ENCODE measurements at places on chromosomes 12 and 14.

DNA sequence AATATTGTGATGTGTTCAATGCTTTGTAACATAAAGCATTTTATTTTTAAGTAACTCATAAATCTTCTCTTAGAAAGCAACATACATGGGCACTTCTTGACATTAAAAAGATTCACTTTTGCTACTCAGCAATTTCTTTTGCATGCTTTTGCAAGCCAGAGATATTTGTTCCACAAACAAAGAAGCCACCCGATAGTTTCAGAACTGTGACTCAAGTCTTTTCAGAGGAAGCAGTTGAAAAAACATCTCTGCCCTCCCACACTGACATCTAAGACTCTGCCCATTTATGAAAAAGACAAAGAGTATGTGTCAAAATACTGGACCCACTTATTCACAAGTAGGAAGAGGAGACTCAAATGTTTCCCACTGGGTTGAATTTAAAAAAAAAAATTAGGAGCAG lies 7.5 kb downstream of the APPL2 start:
- peak; percentile 60 for DNase-seq

DNA sequence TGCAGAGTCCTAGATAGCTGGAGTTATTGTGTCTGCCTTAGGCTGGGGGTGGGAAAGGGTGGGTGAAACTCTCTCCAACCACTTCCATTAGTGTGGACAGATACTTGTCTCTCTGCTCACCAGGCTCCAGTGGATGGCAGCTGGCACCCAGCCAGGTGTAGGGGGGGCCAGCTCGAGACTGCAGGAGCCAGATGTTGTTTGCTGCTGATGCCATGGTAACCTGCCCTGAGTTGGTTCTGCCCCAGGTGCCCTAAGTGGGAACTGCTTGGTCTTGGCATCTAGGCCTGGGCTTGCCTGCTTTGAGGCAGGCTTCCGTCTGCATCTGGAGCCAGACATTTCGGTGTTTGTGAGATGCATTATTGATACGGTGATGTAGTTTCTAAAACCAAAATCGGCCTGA lies 82.2 kb downstream of the ADCK1 start:
- no peak for DNase-seq

DNA sequence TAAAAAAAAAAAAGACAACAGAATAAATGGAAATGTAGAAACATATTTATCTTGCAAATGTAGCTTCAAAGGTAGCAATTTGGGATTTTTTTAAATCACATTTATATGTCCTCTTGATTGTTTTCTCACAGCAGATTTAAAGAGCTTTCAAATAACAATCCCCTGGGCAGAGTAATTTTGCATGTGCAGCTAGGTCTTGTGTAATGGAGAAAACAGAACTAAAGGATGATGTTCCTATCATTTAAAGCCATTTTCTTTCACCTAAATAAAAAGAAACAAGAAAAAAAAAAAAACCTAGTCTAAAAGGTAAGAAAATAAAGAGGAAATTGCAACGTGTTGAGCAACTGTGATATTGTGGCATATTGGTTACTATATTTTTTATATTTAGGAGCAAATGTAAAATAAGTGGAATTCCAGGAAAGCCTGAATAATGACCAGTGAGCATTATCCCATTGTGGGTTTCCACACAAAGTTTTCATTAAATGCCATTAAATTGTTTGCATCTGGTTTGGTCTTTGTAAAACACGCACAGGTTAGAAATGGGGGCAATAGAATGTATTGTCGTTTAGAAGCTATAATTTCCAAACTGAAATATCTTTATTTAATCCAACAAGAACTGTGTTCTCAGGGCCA lies 215.6 kb downstream of the SLC6A15 start:
- DNase-seq = peak; percentile 33

GRCh38 chr14:46034305-46034704 lies 617.3 kb downstream of the RPL10L start:
- DNase-seq = no peak

DNA sequence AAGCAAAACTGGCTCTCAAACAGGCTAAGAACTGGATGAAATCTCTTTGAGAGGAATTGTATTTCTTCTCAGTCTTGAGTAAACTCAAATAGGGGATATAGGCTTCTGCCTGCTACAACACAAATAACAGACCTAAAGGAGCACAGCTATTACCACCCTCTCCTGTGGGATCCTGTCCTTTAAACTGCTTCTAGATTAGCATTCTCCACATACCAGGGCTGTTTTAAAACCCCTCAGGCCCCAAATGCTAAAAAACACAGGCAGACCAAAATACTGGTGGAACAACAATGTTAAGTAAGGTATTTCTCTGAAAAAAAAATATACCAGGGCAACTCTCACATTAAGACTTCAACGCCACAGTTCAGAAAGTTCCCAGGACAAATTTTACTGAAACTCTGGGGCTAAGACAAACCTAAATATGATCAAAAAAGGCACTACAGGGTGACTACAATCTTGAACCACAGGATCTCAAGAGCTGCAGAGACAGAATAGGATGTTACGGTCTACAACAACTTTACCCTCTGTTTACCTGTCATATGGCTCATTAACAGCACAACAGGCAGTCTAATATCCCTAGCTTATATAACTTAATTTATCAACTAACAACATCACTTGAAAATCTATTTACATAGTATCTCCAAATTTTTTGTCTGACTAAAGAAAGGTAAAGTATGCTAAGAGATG lies 7.2 kb downstream of the CPNE8 start:
- DNase-seq = no peak

- no peak for DNase-seq
Measured at GRCh38 chr12:85188619-85189018, 91.4 kb upstream of the ALX1 start.

GRCh38 chr12:30201301-30202160 lies 417.8 kb upstream of the TMTC1 start:
- DNase-seq = no peak

- DNase-seq = no peak
Measured at GRCh38 chr12:45695035-45695434, 34.5 kb upstream of the ARID2 start.

GRCh38 chr14:51582437-51582836 lies 69.3 kb upstream of the FRMD6 start:
- DNase-seq = no peak

GRCh38 chr14:38409071-38409705 lies 153.3 kb upstream of the CLEC14A start:
- DNase-seq = peak; percentile 11

DNA sequence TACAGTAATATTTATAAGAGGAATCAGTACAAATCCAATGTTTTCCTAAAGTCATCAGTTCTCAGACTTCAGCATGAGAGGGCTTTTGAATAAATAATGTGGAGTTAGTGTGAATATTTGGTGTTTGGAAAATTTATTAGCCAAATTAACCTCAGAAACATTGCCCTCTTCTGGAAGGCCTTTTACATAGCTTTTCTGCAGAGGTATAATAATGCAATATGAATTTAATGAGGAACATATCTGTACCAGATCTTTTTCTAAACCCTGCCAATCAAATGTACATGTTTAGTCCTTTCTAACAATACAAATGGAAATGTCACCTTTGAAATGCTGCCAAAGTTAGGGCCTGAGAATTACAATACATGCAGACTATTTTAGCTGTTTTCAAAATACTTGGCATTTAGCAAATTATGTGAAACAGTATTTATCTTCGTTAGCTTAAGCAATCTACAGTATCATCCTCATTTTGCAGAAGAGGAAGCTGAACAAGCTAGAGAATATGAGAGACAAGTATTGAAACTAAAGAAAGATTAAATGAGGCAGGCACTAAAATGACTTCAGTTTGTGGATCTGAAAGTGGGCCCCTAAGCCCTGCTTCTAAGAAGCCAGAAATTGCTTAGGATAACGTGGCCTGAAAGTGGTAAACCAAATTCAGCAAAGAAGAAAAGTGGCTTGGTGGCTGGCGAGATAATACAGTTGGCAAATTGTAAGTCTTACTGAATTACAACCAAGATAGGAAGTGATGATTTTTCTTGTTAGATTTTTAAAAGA lies 60.4 kb upstream of the MANSC4 start:
- peak; percentile 30 for DNase-seq

GRCh38 chr14:104085889-104086201 lies 345 bp downstream of the ASPG start:
- DNase-seq = no peak

DNA sequence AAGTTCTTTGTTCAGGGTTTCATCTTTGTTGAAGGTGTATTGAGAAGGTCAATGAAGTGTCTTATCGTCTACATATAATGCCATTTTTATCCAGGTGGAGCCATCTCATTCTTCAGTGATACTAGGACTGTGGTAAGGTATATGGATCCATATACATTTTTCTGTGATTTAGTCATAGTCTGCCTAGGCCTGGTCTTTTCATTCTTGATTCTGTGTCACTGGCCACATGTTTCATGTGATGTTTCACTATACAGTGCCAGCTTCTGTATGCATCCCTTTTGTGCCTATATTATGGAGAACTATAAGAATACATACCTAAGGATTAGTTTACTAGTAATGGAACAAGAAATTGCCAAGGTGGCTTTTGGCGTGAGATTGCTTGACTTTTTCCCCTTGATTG lies 40.5 kb downstream of the VEZT start:
- DNase-seq = no peak

GRCh38 chr14:105931808-105932483 lies 405.6 kb downstream of the TMEM121 start:
- no peak for DNase-seq

GRCh38 chr12:21471294-21471693 lies 30.1 kb downstream of the RECQL start:
- DNase-seq = no peak

- DNase-seq = peak; percentile 36
Measured at GRCh38 chr12:90945070-90945649, 9.8 kb downstream of the CCER1 start.

- no peak for DNase-seq
Measured at GRCh38 chr14:23883684-23884540, 69.7 kb upstream of the DHRS4 start.

- DNase-seq = no peak
Measured at GRCh38 chr14:89411976-89412375, 5.1 kb downstream of the FOXN3 start.

- DNase-seq = no peak
Measured at GRCh38 chr14:91890291-91890749, 23.0 kb upstream of the TC2N start.

DNA sequence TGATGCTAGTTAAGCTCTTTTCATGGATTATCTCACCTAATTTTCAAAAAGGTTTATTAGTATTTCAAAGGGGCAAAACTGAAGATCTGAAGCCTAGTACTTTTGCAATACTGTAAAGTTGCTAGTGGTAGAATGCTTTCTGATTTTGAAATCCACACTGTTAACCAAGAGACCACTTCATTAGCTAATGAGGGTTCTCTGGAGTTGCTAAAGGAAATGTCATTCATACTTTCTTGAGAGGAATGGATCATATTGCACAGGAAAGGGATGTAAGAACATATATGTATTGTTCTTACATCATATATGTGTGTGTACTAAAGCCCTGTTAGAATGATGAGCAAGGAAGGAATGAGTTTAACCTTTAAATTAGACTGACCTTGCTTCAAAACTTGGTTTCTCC lies 39.0 kb upstream of the LDHB start:
- DNase-seq = no peak

DNA sequence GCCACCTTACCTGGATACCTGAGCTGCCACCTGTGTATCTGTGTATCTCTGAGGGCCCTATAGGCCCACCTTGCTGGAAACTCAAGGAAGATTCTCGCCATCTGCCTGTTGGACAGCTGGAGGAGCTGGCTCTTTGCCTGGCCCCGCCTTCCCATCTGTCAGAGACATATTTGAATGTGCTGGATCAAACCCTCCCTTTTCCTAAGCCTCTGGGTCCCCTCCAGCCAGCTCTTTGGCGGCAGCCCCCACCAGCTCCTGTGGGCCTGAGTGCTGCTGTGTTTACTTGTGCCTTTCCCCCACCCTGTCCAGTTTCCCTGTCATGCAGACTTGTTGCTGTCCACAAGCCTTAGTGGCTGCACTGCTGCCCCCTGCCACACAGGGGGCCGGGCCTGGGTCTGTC lies 55.9 kb upstream of the SRSF5 start:
- DNase-seq = no peak

GRCh38 chr14:62854951-62855350 lies 190.3 kb downstream of the KCNH5 start:
- DNase-seq = no peak

- DNase-seq = no peak
Measured at GRCh38 chr12:76421046-76421445, 72.8 kb upstream of the BBS10 start.

GRCh38 chr14:95509495-95509894 lies 7.0 kb downstream of the SYNE3 start:
- no peak for DNase-seq

- no peak for DNase-seq
Measured at GRCh38 chr12:100753837-100754236, 40.7 kb upstream of the ANO4 start.

GRCh38 chr12:51984657-51985056 lies 22.1 kb upstream of the TAMALIN start:
- DNase-seq = no peak

DNA sequence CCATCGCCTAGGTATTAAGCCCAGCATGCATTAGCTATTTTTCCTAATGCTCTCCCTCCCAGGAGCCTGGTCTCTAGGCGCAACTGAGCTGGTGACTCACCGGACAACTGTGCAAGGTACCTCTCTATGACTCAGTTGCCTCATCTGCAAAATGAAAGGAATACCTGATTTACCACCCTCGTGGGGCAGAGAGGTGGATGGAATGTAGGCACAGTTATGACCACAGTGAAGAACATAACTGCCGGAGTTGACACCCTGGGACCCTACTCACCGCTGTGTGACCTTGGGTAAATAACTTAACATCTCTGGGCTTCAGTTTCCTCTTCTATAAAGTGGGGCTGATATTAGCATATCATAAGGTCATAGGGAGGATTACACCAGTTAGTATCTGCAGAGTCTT lies 22.6 kb downstream of the BCL11B start:
- no peak for DNase-seq

GRCh38 chr12:115597157-115597712 lies 680.3 kb downstream of the MED13L start:
- DNase-seq = peak; percentile 50

DNA sequence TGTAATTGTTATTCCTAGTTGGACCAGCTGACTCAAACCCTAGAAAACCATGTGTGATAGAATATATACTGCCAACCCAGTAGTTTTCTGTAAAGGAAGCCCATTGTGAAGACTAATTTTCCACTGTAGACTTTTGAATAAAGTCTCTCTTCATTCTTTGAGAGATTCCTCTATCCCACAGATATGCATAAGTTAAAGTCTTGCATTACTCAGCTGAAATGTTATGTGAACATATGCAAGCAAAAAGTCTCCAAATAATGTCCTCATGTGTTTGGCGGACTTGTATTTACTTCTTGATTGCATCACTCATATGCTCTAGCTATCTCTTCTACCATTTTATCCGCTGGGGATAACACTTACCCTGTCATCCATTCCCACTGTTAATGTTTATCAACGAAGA lies 35.1 kb upstream of the OTOGL start:
- no peak for DNase-seq
